ENCODE measurements at places on chromosomes 11 and 22.

DNA sequence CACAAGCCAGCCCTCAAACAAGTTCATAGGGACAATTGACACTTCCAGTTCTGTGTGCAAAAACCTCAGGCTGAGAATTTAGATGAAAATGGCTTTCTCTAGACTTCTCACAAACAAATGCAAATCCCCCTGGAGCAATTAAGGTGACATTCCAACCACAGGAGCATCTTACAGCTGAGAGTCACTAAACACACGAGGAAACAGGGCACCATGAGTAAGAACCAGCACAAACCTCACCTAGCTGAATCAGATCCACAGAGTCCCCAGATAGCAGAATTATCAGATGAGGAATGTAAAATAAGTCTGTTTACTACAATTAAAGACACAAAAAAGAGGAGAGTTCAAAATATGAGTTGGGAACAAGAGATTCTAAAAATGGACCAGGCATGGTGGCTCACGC is 51.5 kb downstream of the RTL6 start:
- DNase-seq, result no peak

GRCh38 chr11:135069890-135070289 is 657.8 kb upstream of the B3GAT1 start:
- DNase-seq, result no peak

DNA sequence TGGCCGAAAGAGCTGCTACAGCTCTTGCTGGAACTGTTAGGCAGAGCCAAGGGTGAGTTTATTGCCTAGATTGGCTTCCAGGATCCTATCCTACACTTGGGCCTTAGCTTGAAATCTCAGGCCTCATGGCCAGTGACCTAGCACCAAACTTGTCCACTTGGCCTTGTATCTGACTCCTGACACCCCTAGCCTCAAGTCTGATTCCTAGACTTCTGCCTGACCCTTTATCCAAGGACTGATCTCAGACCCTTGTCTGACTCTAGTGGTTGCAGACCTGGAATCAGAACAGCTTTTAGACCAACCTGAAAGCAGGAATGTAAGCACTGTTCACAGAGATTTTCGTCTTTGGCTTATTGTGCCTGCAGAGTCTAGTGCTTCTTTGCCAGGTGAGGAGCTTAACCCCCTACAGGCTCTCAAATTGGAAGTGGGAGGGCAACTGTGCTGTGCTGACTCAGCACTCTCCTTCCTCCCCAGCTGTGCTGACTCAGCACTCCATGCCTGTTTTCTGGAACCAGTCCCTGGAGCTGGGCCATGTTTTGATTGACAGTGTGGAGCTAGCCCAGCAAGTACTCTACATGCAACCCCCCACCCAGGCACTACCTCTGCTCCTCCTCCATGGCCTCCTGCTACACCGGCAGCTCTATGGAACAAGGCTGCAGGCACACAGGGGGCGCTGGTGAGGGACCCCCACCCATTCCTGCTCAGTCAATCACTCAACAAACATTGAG is 35.1 kb downstream of the RRP8 start:
- DNase-seq, result no peak

GRCh38 chr11:126391970-126392632 is 36.6 kb downstream of the ST3GAL4 start:
- DNase-seq, result no peak

- no peak for DNase-seq
Observed at GRCh38 chr11:77140231-77140851, 12.3 kb downstream of the MYO7A start.

- DNase-seq, result no peak
Observed at GRCh38 chr11:111400595-111400994, 21.5 kb upstream of the POU2AF1 start.

DNA sequence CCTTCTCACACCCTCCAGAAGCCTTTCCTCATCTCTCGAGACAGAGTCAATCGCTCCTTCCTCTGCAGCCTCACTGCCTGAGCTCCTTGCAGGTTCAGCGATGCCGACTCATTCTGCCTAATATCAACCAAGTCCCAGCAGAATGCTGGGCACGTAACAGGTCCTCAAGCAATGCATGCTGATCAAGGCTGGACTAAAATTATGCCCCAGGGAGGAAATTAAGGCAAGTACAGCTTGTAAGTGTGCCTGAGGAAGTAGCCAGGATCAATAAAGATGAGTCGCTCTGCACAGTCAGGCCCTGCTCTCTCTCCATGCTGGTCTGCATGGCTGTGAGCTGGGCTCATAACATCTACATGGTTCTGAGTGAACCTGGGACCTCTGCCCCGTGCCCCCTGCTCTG is 25.6 kb upstream of the NRIP3 start:
- no peak for DNase-seq

- peak; percentile 95 for DNase-seq
Observed at GRCh38 chr11:66311965-66312548, 4.8 kb downstream of the CD248 start.

- DNase-seq, result no peak
Observed at GRCh38 chr11:28619846-28620540, 511.8 kb downstream of the METTL15 start.

DNA sequence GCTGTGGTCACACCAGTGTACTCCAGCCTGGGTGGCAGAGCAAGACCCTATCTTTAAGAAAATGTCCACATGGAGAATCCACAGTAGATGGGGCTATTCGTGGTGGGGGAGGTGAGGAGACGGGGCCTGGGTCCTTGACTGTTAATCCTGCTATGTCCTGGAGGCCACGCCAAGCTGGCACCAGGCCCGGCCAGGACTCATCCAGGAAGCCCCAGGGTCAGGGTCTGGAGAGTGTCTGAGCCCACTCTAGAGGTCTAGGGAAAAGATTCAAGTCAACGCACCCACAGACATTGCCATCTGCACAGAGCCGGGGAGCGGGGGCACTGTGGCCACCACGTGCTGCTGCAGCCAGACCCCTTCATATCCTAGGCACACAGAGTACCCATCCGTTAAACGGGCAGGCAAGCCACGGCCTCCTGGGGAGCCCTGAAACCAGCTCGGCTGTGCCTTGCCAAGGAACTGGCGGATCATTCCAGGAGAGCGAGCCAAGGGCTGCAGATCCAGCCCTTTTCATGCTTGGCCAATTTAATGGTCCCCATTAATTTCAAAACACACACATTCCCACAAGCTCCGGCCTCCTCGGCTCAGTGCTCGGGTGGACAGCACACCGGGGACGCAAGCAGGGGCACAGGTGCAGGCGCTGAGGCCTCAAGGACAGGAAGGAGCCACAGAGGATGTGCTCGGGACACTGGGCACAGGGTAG is 24.7 kb downstream of the MACROD1 start:
- no peak for DNase-seq

GRCh38 chr11:119641983-119642745 is 86.8 kb downstream of the NECTIN1 start:
- peak; percentile 18 for DNase-seq

DNA sequence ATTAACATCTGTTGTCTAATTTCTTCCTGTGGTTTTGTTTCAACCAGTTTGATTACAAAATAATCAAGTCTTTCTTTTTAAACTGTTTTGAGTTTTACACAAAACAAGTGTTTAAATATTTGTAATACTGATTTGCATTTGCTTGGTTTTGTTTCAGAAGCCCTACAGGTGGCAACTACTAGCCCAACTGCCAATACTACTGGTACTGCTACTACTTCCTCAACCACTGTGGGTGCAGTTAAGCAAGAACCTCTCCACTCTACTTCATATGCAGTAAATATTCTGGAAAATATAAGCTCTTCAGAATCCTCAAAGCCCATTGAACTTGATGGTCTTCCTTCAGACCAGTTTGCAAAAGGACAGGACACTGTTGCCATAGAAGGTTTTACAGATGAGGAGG is 61.1 kb downstream of the QSER1 start:
- DNase-seq, result no peak

- peak; percentile 14 for DNase-seq
Observed at GRCh38 chr22:32144496-32145274, 14.4 kb downstream of the C22orf42 start.

DNA sequence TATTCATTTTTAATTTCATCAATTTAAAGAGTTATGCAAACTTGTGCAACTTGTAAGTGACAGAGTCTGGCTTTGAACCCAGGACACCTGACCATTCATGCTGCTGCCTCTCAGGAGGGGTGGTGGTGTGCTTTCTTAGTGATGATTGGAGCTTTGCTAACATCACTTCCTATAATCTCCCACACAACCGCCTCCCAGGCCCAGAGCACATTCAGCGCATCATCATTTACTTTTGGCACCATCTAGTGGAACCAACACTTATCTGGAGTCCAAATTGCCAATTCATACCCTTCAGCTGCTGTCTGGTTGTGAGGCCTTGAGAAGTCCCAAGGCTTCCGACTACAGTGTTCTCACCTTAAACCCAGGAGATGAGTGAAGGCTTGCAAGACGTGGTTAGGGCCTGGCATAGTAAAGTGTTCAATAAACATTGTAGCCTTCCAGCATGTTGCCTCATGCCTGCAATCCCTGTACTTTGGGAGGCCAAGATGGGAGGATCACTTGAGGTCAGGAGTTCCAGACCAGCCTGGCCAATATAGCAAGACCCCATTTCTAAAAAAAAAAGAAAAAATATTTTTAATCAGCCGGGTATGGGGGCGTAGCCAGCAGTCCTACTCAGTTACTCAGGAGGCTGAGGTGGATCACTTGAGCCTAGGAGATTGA is 1.1 kb upstream of the TTLL1 start:
- DNase-seq, result peak; percentile 81

DNA sequence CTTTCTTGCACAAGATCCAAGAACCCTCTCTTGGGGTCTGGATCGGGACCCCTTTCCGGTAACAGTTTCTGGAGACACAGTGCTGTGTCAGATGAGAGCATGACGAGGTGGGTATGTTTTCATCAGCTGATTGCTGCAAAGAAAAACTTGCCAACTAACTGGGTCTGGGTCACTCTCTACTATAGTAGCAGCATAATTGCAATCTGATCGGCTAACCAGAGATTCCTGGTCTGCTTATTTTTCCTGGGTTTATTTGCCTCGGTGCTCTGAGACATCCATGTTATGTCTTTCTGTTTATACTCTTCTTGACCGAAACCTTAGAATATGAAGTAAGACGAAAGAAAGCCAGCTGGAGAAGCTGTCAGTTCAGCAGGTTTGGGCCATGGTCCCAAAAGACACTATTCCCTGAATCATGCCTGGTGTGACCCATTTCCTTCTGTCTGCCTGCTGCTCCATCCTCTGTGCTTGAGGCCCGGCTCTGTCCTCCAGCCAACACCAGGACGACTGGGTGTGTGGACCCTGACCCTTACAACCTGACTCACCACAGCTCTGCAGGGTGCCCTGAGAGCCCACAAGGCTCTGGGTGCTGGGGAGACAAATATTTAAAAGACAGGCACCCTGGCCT is 24.1 kb upstream of the CLMP start:
- no peak for DNase-seq

GRCh38 chr22:46857142-46857884 is 94.9 kb downstream of the TBC1D22A start:
- no peak for DNase-seq

DNA sequence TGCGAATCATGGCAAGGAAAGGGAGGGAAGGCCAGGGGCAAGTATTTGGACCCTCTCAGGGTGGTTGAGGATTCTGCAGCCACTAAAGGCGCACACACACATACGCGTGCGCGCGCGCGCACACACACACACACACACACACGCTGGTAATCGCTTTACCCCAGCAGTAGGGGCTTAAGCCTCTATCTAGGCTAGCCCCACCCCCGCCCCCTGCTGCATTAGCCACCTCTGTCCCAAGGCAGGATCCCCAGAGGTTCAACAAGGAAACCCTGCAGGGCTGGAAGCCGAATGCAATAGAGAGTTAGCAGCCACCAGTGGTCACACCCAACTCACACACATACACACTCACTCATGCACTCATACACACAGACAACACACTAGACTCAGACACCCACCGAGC is 28.6 kb upstream of the ELFN2 start:
- no peak for DNase-seq

GRCh38 chr11:4044976-4045646 is 49.5 kb upstream of the RRM1 start:
- DNase-seq, result no peak

- DNase-seq, result no peak
Observed at GRCh38 chr11:130580372-130580771, 131.9 kb downstream of the ADAMTS15 start.

GRCh38 chr22:19066531-19067271 is 55.5 kb downstream of the DGCR2 start:
- no peak for DNase-seq

DNA sequence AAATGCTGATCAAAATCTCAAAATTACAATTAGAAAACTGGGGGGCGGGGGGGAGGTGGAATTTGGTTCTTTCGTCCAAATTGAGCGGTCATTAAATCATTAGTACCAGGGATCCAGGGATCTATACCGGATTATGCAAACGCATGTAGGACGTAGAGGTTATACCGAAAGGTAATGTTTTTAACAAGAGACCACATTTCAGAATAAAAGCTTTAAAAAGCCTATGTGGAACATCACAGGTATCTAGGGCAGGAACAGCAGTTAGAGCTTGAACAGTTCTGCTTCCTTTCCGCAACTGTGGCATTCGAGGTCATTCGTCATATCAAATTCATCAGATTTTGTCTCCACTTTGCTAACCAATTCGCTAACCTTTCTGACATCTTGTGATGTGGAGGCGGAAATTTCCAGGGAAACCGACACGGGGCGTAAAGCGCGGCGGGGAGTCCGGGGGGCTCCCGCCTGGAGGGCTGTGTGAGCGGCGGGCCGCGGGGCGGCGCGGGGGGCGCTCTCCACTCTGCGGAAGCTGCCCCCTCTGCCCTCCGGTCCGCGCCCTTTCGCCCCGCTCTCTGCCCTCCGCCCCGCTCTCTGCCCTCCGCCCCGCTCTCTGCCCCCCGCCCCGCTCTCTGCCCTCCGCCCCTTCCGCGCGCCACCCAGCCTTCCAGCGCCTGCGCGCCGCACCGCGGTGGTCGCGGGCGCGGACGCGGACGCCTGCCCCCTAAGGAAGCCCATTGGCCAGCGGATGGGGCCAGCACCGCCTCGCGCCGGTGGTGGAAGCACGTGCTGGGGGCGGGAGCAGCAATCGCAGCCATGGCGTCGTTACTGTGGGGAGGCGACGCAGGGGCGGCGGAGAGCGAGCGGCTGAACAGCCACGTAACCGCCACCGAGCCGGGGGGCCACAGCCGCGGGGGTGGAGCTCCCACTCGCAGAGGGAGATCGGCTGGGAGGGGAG is at the start of gene DDX25:
Gene DDX25 (plus strand): TSS at position 798 of the 949 bp plus-strand sequence. CDS start 10 bp downstream, at position 808.
- no peak for DNase-seq

DNA sequence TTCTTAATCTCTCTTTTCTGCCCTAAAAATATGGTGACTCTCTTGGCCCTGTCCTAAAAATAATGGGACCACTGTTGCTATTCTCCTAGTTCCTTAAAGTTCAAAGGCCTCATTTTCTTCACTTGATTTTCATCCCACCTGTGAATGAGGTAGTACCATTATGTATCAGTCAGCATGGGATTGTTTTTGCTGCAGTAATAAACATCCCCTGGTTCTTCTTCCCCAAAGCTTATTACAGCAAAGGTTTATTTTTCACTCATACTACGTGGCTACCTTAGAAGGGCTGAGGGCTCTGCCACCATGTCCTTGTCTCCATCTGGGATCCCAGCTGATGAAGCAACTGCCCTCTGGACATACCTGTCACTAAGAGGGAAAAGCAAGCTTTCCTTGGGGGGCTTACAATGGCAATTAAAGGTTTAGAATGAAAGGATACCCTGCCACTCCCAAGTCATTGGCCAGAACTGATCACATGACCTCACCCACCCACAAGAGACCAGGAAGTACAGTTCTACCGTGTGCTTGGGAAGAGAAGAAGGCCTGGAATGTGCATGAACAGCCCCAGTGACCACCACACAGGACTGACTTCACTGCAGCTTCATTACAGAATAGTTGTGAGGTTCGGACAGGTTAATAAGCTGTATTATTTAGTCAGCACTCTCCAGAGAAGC is 7.8 kb downstream of the TTC38 start:
- no peak for DNase-seq
